ENCODE measurements at places on chromosomes 4 and X.

- no peaks in the 10 kb centered on the region for H3K4me1 ChIP-seq
- H3K27ac ChIP-seq, result no peak overlapping the region
- H3K27me3 ChIP-seq, result no peaks in the 10 kb centered on the region
- no peaks in the 10 kb centered on the region for H3K36me3 ChIP-seq
- no peak overlapping the region for H3K4me3 ChIP-seq
- DNase-seq, result no peak
Observed at GRCh38 chr4:73822812-73823504, 13.5 kb upstream of the CXCL6 start.

- H3K4me3 ChIP-seq, result peak overlapping the region; percentile 15
- H3K4me1 ChIP-seq, result peaks cover 10% of the 10 kb centered on the region
- H3K36me3 ChIP-seq, result no peaks in the 10 kb centered on the region
- H3K27ac ChIP-seq, result no peak overlapping the region
- peak; percentile 93 for DNase-seq
Observed at GRCh38 chrX:1661048-1661921, 46.4 kb downstream of the ASMT start.

GRCh38 chr4:110049951-110050925 is 137.6 kb downstream of the EGF start:
- H3K36me3 ChIP-seq, result no peaks in the 10 kb centered on the region
- no peaks in the 10 kb centered on the region for H3K27me3 ChIP-seq
- no peaks in the 10 kb centered on the region for H3K4me1 ChIP-seq
- H3K4me3 ChIP-seq, result no peak overlapping the region
- DNase-seq, result peak; percentile 54

DNA sequence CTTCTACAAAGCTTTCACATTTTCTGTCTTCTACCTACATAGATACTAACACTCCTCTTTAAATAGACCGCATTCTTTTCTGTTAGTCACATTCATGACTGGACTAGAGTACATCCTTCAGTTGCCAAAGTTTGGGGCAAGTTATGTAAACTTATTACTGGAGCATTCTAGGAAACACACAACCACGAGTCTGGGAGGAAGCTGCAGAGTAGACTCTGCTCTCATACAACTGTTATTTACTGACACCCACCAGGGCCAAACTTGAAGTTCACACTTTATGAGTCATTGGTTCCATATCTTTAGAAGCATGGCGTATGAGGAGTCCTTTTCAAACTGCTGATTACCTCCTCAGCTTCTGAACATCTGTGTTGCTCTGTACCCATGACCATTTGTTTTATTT is 87.0 kb downstream of the RNF150 start:
- no peak overlapping the region for H3K27ac ChIP-seq
- no peaks in the 10 kb centered on the region for H3K36me3 ChIP-seq
- H3K4me1 ChIP-seq, result no peaks in the 10 kb centered on the region
- no peak overlapping the region for H3K4me3 ChIP-seq
- H3K27me3 ChIP-seq, result no peaks in the 10 kb centered on the region

DNA sequence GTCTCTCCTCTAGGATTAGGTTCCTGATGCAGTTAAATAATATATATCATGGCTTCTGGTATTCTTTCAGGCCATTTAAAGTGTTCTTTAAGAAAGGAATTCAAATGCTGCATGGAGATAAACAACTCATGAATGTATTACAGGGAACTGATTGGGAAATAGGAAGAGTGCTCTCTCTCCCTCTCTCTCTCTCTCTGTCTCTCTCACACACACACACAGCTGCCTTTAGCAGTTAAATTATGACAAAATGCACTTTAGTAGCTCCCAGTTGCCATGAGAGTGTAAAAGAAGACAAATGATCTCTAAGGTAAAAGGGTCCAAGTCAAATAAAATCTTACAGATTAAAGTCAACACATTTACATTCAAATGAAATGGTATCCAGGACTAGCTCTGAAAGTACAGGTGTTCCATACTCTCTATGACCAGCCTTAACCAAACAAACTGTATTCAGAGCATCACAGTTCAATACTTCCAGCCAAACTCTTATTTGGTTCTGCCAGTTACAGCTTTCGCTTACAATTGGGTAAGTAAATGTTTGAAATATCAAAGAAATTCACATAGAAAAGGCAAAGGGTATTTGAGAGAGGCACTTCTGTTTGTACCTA is 94.7 kb upstream of the CXXC4 start:
- H3K27ac ChIP-seq, result no peak overlapping the region
- no peak for DNase-seq
- no peaks in the 10 kb centered on the region for H3K27me3 ChIP-seq
- no peak overlapping the region for H3K4me3 ChIP-seq
- peaks cover 6% of the 10 kb centered on the region for H3K4me1 ChIP-seq

GRCh38 chr4:121764702-121765367 is at the start of gene SMIM43:
TSS of gene SMIM43 (minus strand) at chr4:121765164. CDS start at chr4:121765105, 59 bp downstream.
- H3K4me1 ChIP-seq, result peaks cover 3% of the 10 kb centered on the region
- no peak within 1 kb of the TSS for H3K27ac ChIP-seq
- H3K27me3 ChIP-seq, result no peaks in the 10 kb centered on the region
- H3K4me3 ChIP-seq, result peak within 1 kb of the TSS; percentile 55
- no peak for DNase-seq
- no peaks in the 10 kb centered on the region for H3K36me3 ChIP-seq

GRCh38 chr4:105620640-105621323 is 68.4 kb downstream of the ARHGEF38 start:
- DNase-seq, result no peak
- no peaks in the 10 kb centered on the region for H3K36me3 ChIP-seq
- no peaks in the 10 kb centered on the region for H3K4me1 ChIP-seq
- no peak overlapping the region for H3K4me3 ChIP-seq
- no peak overlapping the region for H3K27ac ChIP-seq

GRCh38 chrX:131633285-131633917 is 89.5 kb downstream of the OR13H1 start:
- H3K36me3 ChIP-seq, result no peaks in the 10 kb centered on the region
- no peaks in the 10 kb centered on the region for H3K27me3 ChIP-seq
- H3K4me1 ChIP-seq, result no peaks in the 10 kb centered on the region
- DNase-seq, result peak; percentile 64
- no peak overlapping the region for H3K4me3 ChIP-seq

DNA sequence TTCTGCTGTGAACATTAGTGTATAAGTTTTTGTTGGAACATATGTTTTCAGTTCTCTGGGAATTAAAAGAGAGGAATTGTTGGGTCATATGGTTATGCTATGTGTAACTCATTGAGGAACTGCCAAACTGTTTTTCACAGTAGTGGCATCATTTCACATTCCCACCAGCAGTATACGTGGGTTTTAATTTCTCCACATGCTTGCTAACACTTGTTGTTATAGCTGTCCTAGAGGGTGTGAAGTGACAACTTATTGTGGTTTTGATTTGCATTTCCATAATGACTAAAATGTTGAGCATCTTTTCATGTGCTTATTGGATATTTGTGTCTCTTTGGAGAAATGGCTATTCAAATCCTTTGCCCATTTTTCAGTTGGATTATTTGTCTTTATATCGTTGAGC is 13.7 kb downstream of the APELA start:
- no peak for DNase-seq
- H3K27me3 ChIP-seq, result no peaks in the 10 kb centered on the region
- no peak overlapping the region for H3K27ac ChIP-seq
- H3K4me1 ChIP-seq, result no peaks in the 10 kb centered on the region
- no peaks in the 10 kb centered on the region for H3K36me3 ChIP-seq

DNA sequence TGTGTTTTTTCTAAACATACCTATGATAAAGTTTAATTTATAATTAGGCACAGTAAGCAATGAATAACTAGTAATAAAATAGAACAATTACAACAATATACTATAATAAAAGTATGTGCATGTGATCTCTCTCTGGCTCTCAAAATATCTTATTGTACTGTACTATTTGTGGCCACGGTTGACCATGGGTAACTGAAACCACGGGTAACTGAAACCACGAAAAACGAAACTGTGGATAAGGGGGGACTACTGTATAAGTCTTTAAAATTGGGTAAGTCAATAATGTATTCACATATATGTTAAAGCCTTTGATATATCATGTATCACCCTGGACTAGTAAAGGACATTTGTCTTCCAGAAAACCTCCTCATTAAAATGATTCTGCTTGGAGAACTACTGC is 20.0 kb downstream of the TMEM154 start:
- no peaks in the 10 kb centered on the region for H3K36me3 ChIP-seq
- H3K4me3 ChIP-seq, result no peak overlapping the region
- H3K27ac ChIP-seq, result no peak overlapping the region
- no peaks in the 10 kb centered on the region for H3K27me3 ChIP-seq

- no peaks in the 10 kb centered on the region for H3K36me3 ChIP-seq
- no peaks in the 10 kb centered on the region for H3K4me1 ChIP-seq
- H3K27ac ChIP-seq, result no peak overlapping the region
- H3K27me3 ChIP-seq, result no peaks in the 10 kb centered on the region
- DNase-seq, result no peak
Observed at GRCh38 chr4:19592391-19592790, 659.3 kb upstream of the SLIT2 start.
